ENCODE measurements at places on chromosomes 13 and 19.

- DNase-seq = no peak
Observed at GRCh38 chr19:3606174-3606689, 443 bp downstream of the TBXA2R start.

- DNase-seq = no peak
Observed at GRCh38 chr19:50349277-50350057, 16.0 kb downstream of the NAPSA start.

GRCh38 chr13:22789027-22789593 lies 391.7 kb upstream of the SGCG start:
- no peak for DNase-seq

DNA sequence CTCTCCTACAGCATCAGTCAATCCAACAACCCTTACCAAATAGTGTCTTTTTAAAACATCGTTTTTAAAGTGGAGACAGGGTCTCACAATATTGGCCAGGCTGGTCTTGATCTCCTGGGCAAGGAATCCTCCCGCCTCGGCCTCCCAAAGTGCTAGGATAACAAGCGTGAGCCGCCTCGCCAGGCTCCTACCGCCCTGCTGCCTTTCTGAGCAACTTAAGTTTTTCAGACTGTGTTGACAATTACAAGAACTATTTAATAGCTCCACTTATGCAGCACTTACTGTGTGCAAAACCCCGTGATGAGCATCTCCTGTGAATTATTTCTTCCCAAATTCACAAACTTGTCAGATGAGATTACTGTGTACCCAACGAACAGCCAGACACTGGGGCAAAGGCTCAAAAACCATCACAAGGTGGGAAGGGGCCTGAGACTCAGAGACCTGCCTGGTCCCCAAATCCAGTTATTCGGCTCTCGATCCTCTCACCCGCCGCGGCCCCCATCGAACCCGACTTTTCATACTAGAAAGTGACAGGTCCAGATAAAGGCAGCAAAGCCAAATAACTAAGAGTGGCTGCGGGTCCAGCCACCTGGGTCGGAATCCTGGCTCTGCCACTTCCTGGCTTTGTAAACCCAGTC lies 581 bp downstream of the RPL18 start:
- no peak for DNase-seq

DNA sequence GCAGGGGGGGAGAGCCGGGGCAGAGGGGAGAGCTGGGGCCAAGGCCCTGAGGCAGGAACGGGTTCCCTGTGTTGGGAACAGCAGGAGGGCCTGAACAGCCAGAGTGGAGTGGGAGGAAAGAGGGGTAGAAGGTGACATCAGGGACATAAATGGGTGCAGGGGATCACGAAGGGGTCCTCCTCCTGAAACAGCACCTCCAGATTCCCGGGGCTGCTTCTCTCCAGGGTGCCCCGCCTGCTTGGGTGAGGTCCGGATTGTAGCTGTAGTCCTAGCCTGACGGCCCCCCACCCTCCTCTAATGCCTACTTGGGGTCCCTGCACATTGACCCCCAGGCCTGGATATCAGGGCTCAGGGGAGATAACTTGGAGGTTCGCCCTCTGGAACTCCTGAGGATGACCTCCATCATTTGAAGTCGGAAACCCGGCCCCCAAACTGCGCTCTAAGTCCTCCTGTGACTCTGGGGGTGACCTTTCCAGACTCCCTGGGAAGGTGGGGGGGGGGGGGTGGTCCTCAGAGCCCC lies 473 bp upstream of the SCN1B start:
- DNase-seq = no peak

DNA sequence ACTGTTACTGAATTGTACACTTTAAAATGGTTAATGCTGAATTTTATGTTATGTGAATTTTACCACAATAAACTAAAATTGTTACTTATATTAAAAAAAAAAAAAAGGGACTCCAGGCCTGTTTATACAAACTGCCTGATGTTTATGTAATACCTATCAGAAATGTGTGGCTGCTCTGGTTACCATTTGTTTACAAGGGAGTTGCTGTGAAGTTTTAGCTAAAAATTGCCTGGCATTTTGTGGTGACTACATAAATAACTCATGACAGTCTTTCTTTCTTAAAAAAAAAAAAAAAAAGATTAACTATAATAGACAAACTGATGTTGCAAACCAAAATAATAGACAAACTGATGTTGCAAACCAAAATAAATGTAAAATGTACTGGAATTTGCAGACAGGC lies 71.8 kb downstream of the CDADC1 start:
- DNase-seq = no peak

- DNase-seq = no peak
Observed at GRCh38 chr19:12856653-12857052, 18.3 kb downstream of the MAST1 start.

- no peak for DNase-seq
Observed at GRCh38 chr13:32695602-32696250, 109.5 kb downstream of the PDS5B start.

DNA sequence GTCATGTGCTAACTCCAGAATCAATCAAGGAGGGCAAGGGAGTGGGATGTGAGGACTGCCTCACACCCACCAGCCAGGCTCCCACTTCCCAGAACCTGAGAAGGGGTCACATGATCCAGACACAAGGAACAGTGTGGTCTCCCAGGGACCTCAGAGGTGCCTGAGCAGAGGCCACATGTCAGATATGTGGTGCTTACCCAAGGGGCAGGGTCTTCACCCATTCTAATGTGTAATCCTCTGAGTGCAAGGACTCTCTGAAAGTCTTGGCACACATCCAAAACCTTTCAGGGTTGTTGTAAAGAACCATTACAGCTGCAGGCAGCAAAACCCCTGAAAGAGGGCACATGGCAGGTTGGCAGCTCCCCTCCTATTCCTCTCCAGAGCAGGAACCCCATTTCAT lies 656.6 kb downstream of the UQCRFS1 start:
- DNase-seq = peak; percentile 4

GRCh38 chr13:98206946-98207345 lies 29.9 kb upstream of the RNF113B start:
- no peak for DNase-seq

DNA sequence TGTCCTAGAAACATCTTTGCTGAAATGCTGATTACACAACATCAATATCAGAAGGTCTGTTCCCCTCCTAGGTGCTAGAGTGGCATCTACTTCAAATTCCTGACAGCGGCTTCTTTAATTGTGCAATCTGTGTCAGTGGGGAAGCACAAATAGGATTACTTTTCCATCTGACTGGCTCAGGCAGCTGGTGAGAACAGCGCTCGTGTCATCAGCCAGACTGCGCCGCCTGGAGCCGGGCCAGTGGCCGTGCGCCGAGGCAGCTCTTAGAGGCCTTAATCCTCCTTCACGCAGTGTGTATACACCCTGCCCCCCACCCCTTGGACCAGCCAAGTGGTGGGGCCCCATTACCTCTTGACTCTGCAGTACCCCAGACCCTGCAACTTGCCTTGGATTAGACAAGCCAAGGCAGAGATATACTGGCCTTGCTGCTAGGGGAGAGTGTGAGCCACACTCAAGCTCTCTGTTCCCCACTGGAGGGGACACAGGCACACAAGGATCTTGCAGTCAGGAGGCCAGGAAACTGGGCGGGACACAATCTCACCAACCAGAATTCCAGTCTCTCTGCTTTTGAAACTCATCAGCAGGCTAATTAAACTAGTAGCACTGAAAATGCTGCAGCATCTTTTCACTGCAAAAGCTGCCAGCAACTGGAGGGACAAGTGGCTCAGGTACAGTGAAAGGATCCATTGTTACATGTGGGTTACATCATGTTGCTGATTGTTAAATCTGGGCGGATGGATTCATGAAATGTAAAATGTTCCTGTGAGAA lies 48.9 kb upstream of the EPHX3 start:
- DNase-seq = peak; percentile 69

DNA sequence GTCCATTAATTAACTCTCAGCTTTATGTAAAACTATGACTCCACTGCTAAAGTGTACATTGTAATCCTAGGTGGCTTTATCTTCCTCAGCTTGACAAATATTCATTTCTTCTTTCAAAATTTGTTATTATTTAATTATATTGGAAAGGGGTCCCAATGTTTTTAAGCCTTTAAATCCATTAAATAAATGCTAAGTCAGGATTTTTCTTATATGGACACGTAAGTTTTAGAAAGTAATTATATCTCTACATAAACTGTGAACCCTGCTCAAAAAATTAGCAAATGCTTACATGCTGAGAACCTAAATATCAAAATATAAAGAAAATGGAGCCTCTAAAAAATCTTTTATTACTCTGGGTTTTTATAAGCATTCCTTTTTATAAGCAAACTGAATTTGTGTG lies 78.2 kb upstream of the MIR17HG start:
- no peak for DNase-seq

GRCh38 chr19:42989851-42990250 lies 36.4 kb downstream of the PSG11 start:
- no peak for DNase-seq

DNA sequence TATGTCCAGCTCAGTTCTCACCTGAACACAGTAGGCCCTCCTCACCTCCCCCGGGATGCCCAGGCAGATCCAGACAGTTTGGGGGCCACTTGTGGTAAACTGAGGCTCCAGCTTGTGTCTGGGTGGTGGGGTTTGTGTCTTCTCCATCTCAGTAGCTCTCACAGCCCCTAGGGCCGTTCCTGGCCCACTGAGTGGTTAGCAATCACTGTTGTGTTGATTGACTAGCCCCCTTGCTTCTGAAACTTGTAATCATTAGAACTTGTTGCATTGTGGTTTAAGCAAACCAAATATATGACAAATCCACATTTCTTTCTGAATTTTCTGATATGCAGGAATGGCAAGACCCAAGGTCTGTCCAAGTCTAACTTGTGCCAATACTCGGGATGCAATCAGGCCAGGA lies 13.9 kb upstream of the ZNF536 start:
- DNase-seq = no peak

All from NCI-H1092 (cell line).